ENCODE measurements at places on chromosomes 3 and 15.

DNA sequence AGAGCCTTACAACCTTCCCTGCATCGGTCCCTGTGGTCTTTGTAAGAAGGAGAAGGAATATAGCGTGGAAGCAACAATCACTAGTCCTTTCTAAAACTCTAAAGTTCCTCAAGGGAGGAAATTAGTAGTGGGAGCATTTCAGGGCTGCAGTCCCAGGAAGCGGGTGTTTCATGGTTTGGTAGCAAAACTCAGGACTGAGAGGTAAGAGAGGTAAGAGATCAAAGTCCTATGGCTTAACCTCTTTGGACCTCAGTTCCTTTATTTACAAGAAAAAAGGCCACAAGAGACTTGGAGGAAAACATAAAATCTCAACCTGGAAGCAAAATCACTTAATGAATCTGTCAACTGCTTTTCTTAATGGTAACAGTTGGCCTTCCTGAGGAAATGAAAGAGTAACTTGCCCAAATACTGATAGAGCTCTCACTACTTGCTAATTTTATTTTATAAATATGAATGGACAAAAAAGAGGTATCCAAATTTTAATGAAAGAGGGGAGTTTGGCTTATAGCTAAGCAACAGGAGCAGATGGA lies 14.3 kb downstream of the LRRC28 start:
- no peaks in the 10 kb centered on the region for H3K27me3 ChIP-seq
- H3K27ac ChIP-seq, result no peak overlapping the region
- no peak for DNase-seq
- H3K4me3 ChIP-seq, result no peak overlapping the region
- no peaks in the 10 kb centered on the region for H3K4me1 ChIP-seq
- no peaks in the 10 kb centered on the region for H3K36me3 ChIP-seq

DNA sequence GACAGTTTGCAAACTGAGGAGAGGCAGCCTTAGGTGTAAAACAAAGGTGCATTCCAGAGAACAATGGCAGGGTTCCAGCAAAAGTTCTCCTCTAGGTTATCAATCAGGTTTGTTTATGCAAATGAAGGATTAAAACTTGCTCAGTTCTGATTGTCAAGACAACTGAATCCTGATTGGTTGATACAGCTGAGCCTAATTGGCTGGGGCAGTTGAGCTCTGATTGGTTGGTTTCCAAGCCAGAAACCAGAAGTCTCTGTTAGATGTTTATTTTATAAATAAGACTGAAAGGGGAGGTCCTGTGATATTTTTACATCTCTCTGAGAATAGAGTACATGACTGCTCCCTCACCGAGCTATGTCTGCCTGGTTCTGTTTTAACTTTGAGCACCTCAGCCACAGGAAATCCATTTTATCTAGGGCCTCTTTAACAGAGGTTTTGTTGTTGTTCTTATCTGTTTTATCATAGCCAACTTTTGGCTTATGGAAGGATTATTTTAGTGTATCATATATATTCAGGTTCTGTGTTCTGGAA lies 37.8 kb downstream of the PPM1L start:
- DNase-seq, result no peak
- H3K36me3 ChIP-seq, result no peaks in the 10 kb centered on the region
- H3K27ac ChIP-seq, result no peak overlapping the region
- H3K27me3 ChIP-seq, result no peaks in the 10 kb centered on the region
- no peak overlapping the region for H3K4me3 ChIP-seq
- no peaks in the 10 kb centered on the region for H3K4me1 ChIP-seq

DNA sequence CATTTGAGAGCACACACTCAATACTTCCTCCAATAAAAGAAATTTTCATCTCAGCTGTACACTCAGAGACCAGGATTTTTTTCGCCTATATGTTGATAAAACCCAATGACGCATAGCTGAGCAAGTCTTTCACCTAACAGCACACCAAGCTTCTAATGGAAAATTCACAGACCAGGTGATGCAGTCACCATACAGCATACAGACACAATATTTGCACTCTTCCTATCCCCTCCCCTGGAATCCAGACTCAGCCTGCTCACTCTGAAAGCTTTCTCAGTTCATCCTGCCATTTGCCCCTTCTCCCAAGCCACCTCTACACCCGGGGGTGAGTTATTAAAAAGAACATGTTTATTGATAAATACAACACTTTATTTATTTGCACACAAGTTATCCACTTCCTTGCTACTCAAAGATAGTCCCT lies 1.7 kb downstream of the TBC1D5 start:
- peaks cover 9% of the 10 kb centered on the region for H3K4me1 ChIP-seq
- no peaks in the 10 kb centered on the region for H3K27me3 ChIP-seq
- no peak for DNase-seq
- no peak overlapping the region for H3K27ac ChIP-seq
- H3K4me3 ChIP-seq, result no peak overlapping the region

- no peak for DNase-seq
- H3K27ac ChIP-seq, result no peak overlapping the region
- H3K36me3 ChIP-seq, result no peaks in the 10 kb centered on the region
Observed at GRCh38 chr3:174444391-174444790, 414.7 kb upstream of the NAALADL2 start.

GRCh38 chr3:29283231-29284119 lies 2.6 kb downstream of the RBMS3 start:
- no peak overlapping the region for H3K27ac ChIP-seq
- H3K36me3 ChIP-seq, result no peaks in the 10 kb centered on the region
- DNase-seq, result no peak
- H3K4me3 ChIP-seq, result no peak overlapping the region
- peaks cover 3% of the 10 kb centered on the region for H3K4me1 ChIP-seq

DNA sequence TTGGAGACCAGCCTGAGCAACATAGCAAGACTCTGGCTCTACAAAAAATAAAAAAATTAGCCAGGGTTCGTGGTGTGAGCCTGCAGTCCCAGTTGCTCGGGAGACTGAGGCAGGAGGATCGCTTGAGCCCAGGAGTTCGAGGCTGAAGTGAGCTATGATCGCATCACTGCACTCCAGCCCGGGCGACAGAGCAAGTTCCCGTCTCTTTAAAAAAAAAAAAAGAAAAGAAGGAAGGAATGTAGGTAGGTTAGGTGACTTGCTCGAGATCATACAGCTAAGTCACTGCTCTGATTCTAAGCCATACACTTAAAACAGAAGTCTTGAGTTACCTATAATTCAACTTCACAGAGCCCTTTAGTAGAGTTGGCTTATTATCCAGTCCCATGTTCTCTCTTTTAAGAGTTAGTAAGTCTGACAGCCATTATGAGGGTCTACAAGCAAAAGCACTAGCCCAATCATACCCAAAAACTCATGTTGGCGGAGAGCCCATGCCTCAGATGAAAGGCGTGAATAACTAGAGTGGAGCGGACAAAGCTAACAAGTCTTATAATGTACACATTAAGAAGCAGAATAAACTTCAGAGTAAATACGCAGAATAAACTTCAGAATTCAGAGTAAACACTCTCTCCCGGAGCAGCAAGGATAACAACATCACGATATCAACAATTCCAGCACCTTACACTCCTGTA lies 768 bp downstream of the AAGAB start:
- H3K36me3 ChIP-seq, result peaks cover 4% of the 10 kb centered on the region
- peak overlapping the region; percentile 86 for H3K4me3 ChIP-seq
- peak overlapping the region; percentile 81 for H3K27ac ChIP-seq
- no peak for DNase-seq
- peaks cover 17% of the 10 kb centered on the region for H3K4me1 ChIP-seq

GRCh38 chr3:120324190-120324589 lies 25.0 kb downstream of the LRRC58 start:
- H3K27me3 ChIP-seq, result no peaks in the 10 kb centered on the region
- H3K36me3 ChIP-seq, result peaks cover 4% of the 10 kb centered on the region
- no peak overlapping the region for H3K27ac ChIP-seq
- H3K4me3 ChIP-seq, result no peak overlapping the region
- H3K4me1 ChIP-seq, result no peaks in the 10 kb centered on the region
- DNase-seq, result no peak

GRCh38 chr3:64342940-64343688 lies 117.8 kb upstream of the PRICKLE2 start:
- no peaks in the 10 kb centered on the region for H3K4me1 ChIP-seq
- DNase-seq, result no peak
- H3K36me3 ChIP-seq, result no peaks in the 10 kb centered on the region
- H3K4me3 ChIP-seq, result no peak overlapping the region
- H3K27me3 ChIP-seq, result no peaks in the 10 kb centered on the region

GRCh38 chr3:11624161-11624560 lies 19.6 kb downstream of the VGLL4 start:
- peak overlapping the region; percentile 59 for H3K4me3 ChIP-seq
- H3K4me1 ChIP-seq, result peaks cover 52% of the 10 kb centered on the region
- H3K27ac ChIP-seq, result peak overlapping the region; percentile 46
- H3K27me3 ChIP-seq, result no peaks in the 10 kb centered on the region
- no peaks in the 10 kb centered on the region for H3K36me3 ChIP-seq

- H3K36me3 ChIP-seq, result no peaks in the 10 kb centered on the region
- H3K4me3 ChIP-seq, result no peak overlapping the region
- DNase-seq, result peak; percentile 38
- no peak overlapping the region for H3K27ac ChIP-seq
- H3K4me1 ChIP-seq, result peaks cover 5% of the 10 kb centered on the region
- no peaks in the 10 kb centered on the region for H3K27me3 ChIP-seq
Observed at GRCh38 chr15:58369261-58369701, 62.5 kb upstream of the LIPC start.

Data from T-cell (primary cell).